ENCODE measurements at places on chromosomes 11 and 22.

GRCh38 chr11:114066046-114066648 is 6.6 kb downstream of the ZBTB16 start:
- no peak for DNase-seq

DNA sequence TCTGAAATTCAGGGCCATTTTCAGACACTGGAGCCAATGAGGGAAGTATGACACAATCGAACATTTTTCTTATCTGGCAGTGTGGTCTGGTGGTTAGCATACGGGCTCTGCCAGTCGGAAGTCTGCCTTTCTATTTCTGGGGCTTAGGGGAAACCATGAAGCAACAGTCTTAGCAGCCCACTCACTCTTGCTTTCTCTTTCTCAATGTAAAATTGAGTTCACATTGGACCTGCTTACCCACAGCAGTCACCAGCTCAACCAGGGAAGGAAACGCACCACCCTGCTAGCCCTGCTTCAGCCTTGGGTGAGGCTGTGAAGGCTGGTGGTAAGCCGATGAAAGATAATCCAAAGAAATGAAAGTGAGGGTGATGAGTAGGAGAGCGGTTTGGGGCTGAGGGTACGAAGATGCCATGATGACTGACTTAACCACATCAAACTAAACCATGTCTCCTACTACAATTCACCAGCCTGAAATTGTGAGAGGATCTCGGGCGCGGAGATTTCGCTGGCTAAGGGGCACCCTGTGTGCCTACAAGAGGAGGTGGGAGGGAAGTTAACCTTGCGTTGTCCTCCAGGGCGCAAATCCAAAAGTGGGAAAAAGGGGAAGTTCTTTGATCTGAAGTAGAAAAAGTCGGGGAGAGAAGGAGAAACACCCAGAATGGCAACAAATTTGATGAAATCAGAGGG is 2.0 kb upstream of the LMO2 start:
- peak; percentile 92 for DNase-seq

DNA sequence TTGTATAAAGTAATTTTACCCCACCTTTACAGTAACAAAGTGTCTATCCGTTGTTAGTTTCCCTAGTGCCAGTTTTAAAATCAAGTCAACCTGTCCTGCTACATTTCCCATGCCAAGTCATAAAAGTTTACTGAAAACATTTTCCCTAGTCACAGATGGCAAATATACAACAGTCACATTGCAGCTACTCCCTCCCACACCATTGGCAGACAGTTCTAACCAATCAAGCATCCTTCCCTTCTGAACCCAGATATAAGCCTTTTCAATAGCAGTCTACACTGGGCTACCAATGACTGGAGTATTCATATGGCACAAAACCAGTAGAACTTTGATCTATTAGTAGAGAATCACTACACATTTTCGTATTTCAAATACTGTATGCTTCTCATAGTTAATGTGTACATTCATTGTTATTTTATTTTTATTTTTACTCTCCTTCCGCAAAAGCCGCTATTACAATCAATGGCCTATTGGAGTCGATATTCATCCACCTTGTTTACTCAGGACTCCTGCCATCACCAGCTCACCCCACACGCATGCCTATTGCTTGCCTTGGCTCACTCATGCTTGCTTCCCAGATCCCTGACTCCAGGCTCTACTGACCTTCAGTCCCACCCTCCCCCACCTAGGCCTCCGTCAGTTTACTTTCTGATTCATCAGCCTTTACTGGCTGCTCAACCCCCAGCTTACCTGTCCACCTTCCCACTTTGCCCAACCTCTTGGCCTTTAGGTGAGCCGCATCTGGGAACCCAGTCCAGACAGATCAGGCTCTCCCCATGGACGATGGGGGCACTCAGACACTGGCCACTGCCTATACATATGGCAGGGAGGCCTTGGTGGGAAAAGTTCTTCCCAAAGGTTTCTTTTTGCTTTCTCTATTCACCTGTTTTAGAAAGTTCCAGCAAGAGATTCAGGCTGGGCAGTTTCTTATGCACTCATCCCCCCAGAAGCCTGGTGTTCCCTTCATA is 408.4 kb downstream of the SOX6 start:
- DNase-seq, result no peak

DNA sequence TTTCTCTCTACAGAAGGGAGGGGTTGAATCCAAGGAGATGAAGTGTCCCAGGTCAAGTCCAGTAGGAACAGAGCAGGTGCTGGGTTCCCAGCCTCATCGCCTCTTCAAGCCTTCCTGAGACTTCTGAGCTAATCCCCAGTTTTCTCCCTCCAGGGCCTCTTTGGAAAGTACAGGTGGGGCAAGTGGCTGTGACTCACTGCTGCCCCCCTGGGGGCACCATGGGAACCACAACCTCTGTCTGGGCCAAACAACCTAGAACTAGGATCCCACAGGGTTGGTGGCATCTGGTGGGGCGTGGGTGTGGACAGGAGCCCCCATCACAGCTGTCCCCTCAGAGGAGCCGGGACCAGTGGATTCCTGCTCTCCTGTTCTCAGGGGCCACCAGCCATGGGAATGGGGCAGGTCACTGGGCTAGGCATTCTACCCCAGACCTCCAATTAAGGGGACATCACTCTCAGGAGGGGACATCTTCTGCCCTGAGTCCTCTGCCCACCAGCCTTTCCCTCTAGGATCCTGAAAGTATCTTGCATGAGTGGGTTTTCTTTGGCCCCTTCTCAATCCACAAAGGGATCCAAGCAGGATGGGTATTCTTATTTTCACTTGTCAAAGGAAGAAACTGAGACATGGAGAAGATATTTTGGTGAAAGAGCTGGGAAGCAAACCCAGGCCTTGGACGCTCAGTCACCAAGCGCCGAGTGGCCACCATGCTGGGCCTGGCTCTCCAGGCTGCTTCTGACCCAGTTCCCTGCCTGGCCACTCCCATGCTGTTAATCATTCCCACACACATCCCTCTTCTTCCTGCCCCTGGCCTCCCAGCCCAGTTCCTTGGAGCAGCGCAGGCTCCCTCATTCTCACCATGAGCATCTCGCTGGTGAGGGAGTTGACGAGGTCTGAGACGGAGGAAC is 23.8 kb downstream of the LRRC10B start:
- DNase-seq, result peak; percentile 66

GRCh38 chr11:45041596-45041995 is 90.9 kb upstream of the TP53I11 start:
- no peak for DNase-seq

- no peak for DNase-seq
These were observed 37.3 kb downstream of the NUP50 start for GRCh38 chr22:45200860-45201511.

DNA sequence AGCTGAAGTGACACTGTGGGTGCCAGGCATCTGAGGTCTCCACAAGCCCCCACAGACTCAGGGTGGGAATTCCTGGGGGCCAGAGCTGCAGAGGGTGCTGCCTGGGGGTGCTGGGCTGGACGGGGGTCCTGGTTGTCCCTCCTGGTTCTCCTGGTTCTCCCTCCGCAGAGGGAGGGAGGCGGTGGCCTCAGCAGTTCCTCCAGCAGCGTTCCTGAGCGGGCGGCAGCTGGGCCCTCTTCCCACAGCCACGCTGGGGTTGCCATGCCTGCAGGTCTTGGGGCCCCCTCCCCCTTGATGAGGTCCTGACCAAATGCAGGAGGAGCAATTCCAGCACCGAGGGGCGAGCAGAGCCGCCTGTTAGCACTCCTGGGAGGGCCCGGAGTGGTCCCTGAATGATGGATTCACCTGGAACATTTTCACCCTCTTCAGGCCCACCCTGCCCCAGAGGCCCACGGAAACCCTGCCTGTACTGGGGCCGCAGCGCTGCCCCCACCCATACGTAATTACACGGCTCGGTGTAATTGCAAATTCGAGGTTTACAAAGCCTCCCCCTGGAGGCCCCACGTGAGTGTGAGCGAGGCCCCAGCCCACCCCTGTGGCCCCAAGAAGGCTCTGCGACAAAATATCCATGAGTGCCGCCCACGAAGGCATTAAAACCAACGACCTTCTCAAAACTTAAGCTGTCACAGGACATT is 635 bp downstream of the C11orf21 start:
- DNase-seq, result peak; percentile 65

GRCh38 chr11:46826310-46827044 is 19.6 kb downstream of the CKAP5 start:
- peak; percentile 90 for DNase-seq

Data from suppressor macrophage (primary cell).